ENCODE measurements at places on chromosomes 16 and 17. TPM values are rescaled to one million over a fixed set of nuclear protein-coding genes. Genes with fewer than 3 reads are reported as not detected.

Gene PIRT
- total RNA-seq = not detected

Gene DNAAF1
- not detected for total RNA-seq

Gene DOK4
- 32.9 TPM for total RNA-seq

Gene FBRS
- total RNA-seq = 26.9 TPM

Gene SLC38A7
- total RNA-seq = 10.8 TPM

Gene NDUFAF8
- 51.5 TPM for total RNA-seq

Gene MPHOSPH6
- total RNA-seq = 4.2 TPM

Gene SHISA9
- total RNA-seq = 4.7 TPM

Gene RAMP2
- total RNA-seq = 5.1 TPM

Gene HSF4
- 10.3 TPM for total RNA-seq

Gene CMTM2
- 0.13 TPM for total RNA-seq

Gene TBC1D3G
- total RNA-seq = not detected

Gene CACNA1H
- total RNA-seq = 3.7 TPM

Gene HOXB2
- total RNA-seq = 51.0 TPM

Gene TSPAN10
- 1.9 TPM for total RNA-seq

Gene KRTAP9-4
- not detected for total RNA-seq

Gene RCVRN
- total RNA-seq = not detected

Gene PLD6
- total RNA-seq = 2.8 TPM

Gene SPIRE2
- 5.8 TPM for total RNA-seq

Gene AANAT
- 0.25 TPM for total RNA-seq

Gene CD7
- total RNA-seq = not detected

Gene TEKT3
- not detected for total RNA-seq

Gene MYH8
- not detected for total RNA-seq

Gene SUPT4H1
- total RNA-seq = 47.7 TPM

Gene WDR90
- total RNA-seq = 23.1 TPM

Gene DRC7
- total RNA-seq = under 0.01 TPM

Gene C16orf92
- total RNA-seq = not detected

Gene HIC1
- 22.1 TPM for total RNA-seq

Gene FOXJ1
- 5.8 TPM for total RNA-seq

Gene TVP23A
- total RNA-seq = not detected

Gene LITAFD
- total RNA-seq = not detected

Gene TELO2
- 41.7 TPM for total RNA-seq

Gene ADAD2
- 0.13 TPM for total RNA-seq

Gene PRAC1
- total RNA-seq = not detected

Gene SPNS2
- 22.2 TPM for total RNA-seq

Gene ZFHX3
- total RNA-seq = 9.0 TPM

Gene AGRP
- not detected for total RNA-seq

Gene RPRML
- total RNA-seq = not detected

Gene TEX19
- not detected for total RNA-seq

Gene TBC1D3H
- not detected for total RNA-seq

Gene CES3
- 0.38 TPM for total RNA-seq

Gene HAS3
- total RNA-seq = 1.0 TPM

Gene TSPOAP1
- total RNA-seq = 15.8 TPM

Gene FN3K
- 7.7 TPM for total RNA-seq

Gene ZSCAN10
- not detected for total RNA-seq

Gene DNAH2
- 0.16 TPM for total RNA-seq

Gene MEIOB
- total RNA-seq = 3.8 TPM

Gene ATP1B2
- not detected for total RNA-seq

Gene TP53TG3
- not detected for total RNA-seq

Gene PLEKHM1
- total RNA-seq = 22.2 TPM

Gene HEATR9
- total RNA-seq = not detected

Gene MT1X
- 80.4 TPM for total RNA-seq

Gene NOXO1
- not detected for total RNA-seq

Gene SLC25A11
- 66.6 TPM for total RNA-seq

Gene KCNH4
- not detected for total RNA-seq

Gene BAHCC1
- 6.8 TPM for total RNA-seq

Gene SHMT1
- total RNA-seq = 35.2 TPM
